ENCODE measurements at places on chromosomes 11 and 22. TPM values are rescaled to one million over a fixed set of nuclear protein-coding genes. Genes with fewer than 3 reads are reported as not detected.
A peak's percentile ranks its signal among the peaks of the same experiment; 100 is the strongest.

The CSTF3 gene
- polyA plus RNA-seq = 29.0 TPM

The CREB3L1 gene
- polyA plus RNA-seq = 146 TPM

The TSPAN32 gene
- not detected for polyA plus RNA-seq

The HORMAD2 gene
- polyA plus RNA-seq = not detected

- DNase-seq = no peak
Measured at GRCh38 chr22:28030473-28030872, 111.4 kb upstream of the PITPNB start.

DNA sequence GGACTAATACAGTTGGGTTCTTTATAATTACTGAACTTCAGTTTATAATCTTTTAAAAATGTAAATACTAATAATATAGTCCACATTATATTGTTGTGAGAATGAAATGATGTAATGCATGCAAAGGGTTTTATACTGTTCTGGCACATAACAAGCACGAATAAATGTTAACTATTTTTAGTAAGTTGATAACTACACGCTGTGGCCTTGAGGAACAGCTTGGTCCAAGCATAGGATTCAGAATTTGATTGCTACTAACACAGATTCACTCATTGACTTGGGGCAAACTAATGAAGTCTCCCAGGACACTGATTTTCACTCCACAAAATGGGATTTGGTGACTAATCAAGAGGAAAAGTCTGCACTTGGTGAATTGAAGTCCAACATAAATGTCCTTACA lies 38.3 kb downstream of the KCNA4 start:
- DNase-seq = no peak

DNA sequence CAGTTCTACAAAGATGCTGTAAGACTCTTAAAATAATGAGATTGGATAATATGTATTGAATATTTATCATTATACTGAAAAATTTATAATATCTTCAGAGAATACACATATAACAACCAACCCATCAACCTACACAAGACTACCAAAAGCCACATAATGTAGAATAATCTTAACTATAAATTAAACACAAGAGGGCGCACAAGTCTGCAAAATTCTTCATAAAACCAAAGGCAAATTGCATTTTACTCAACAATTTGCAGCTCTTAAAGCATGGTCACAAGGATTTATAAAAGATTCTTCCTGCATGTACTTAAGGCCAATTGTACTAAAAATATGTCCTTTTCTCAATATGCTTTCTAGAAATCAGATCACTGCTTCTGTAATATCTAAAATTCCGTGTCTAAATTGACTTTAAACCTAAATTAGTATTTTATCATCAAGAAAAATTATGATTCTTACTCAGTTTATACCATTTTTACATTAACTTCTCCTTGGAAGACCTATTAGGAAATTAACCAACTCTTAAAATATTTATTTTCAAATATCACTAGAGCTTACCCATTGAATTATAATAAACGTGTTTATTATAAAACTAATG lies 79.0 kb downstream of the TTC28 start:
- peak; percentile 76 for DNase-seq

The YIF1A gene
- 284 TPM for polyA plus RNA-seq

The SESN3 gene
- polyA plus RNA-seq = 2.8 TPM

GRCh38 chr11:77038825-77039326 lies 4.7 kb downstream of the B3GNT6 start:
- peak; percentile 25 for DNase-seq

DNA sequence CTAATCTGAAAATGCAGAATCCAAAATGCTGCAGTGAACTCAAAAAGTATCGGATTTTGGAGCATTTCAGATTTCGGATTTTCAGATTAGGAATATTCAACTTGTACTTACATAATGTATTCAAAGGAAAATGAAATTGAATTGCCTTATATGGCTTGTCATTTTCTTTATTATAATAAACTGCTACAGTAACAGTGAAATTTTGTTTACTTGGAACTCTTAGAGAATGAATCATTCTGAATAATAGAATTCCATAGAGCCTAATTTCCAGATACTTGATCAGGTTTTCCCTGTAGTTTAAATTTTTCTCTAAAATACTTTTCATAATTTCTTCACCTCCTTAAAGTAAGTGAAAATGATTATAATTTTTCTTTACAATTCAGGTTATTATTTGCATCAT lies 17.3 kb downstream of the TTC17 start:
- DNase-seq = peak; percentile 31

GRCh38 chr11:8267831-8268529 lies 4.3 kb upstream of the LMO1 start:
- DNase-seq = peak; percentile 35

DNA sequence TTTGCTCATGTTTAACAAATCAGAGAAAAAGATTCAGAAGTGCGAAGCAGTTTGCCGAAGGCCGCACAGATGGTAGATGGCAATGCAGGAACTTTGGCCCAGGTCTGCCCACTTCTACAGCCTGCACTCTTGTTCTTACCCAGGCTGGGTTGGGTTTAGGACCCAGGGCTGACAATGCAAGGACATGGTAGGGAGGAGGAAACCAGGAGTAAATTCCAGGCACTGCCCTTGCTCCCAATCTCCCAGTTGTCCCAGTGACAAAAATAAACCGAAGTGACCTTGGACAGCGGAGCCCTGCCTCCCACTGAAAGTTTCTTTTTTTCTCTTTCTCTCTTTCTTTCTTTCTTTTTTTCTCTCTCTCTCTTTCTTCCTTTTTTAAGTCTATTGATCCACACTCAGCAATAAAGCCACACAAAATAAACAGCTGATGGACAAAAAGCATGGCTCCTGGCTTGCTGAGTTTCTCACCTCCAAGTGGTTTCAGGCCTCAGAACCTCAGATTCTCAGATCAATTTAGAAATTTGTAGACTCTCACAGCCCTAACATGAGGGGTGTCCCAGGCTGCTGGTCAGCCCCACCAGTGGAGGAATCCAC lies 33.5 kb upstream of the FCHSD2 start:
- no peak for DNase-seq

The EHF gene
- polyA plus RNA-seq = not detected

GRCh38 chr22:36577019-36577418 lies 48.1 kb upstream of the EIF3D start:
- peak; percentile 93 for DNase-seq

GRCh38 chr11:108405706-108406105 lies 61.6 kb downstream of the C11orf65 start:
- peak; percentile 19 for DNase-seq
